ENCODE measurements at places on chromosomes 16 and 17.

DNA sequence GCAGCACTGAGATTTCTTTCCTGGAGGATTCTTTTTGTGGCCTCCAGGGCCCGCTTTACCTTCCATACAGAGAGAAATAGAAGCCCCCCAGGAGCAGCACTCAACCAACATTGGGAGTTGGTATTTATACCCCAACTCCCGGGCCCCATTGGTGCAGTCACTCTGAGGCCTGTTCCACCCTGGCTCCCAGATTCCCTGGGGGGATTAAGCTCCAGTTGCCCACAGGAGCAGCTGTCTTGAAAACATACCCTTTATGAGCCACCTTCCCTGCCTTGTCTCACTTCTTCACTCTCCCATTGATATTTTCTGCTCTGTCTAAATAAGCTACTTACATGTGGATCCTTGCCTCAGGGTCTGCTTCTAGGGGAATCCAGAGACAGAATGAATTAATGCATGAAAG lies 167.8 kb downstream of the KATNIP start:
- DNase-seq: no peak

GRCh38 chr16:23505180-23505665 lies 5.1 kb downstream of the GGA2 start:
- no peak for DNase-seq

DNA sequence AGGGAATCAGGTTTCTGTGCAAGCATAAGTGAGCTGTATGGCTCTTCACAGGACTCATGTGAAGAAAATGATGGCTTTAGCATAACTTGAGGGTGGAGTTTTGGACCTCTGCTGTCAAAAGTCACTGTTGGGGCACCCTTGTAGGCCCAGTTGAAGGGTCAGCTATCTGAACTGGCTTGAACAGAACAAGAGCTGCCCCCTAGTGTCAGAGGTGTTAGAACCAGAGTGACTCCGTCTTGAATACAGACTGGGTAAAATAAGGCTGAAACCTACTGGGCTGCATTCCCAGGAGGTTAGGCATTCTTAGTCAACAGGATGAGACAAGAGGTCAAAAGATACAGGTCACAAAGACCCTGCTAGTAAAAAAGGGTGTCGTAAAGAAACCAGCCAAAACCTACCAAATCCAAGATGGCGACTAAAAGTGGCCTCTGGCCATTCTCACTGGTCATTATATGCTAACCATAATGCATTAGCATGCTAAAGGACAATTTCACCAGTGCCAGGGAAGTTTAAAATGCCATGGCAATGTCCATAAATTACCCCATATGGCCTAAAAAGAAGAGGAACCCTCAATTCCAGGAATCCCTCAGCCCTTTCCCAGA lies 484.0 kb upstream of the ERCC4 start:
- DNase-seq: no peak

GRCh38 chr16:27333549-27333948 lies 19.8 kb downstream of the IL4R start:
- DNase-seq: no peak

DNA sequence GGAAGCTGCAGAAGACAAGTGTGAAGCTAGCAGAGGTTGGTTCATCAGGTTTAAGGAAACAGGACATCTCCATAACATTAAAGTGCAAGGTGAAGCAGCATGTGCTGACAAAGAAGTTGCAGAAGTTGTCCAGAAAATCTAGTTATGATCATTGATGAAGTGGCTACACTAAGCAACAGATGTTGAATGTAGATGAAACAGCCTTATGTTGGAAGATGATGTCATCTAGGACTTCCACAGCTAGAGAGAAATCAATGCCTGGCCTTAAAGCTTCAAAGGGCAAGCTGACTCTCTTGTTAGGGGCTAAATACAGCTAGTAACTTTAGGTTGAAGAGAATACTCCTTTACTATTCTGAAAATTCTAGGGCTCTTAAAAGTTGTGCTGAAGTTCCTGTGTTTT lies 340.2 kb upstream of the SOX9 start:
- DNase-seq: no peak

DNA sequence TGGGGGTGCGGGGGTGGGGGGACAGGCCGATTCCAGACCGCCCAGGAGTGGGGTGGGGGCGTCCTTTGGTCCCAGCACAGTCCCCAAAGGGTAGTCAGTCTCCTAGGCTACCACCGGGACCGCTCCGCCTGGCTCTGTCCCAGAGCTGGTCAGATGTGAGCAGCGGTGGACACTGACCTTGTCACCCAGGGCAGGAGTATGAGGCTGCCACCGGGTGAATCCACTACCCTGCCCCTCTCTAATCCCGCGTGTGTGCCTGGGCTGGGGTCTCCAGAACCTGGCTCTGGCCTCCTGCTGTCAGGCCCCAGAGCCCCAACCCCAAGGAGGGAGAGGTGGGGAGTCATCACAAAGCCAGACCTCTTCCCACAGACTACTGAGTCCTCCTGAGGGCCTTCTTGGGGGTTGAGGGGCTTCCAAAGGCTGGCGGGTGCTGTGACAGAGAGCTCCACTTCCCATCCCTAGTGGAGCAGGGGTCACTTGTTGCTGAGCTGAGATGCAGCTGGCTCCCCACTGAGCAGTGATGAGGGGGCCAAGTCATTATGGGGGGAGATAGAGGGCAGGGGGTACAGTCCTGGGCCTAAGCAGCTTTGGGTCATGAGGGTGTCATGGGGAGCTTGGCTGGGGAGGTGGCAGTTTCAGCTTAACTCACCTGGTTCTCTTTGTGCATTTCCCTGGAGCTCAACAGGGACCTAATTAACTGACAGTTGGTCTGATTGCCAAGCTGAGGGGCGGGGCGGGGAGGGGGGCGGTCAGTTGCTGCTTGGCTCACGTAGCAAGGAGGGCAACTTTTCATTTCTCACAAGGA lies 1.2 kb downstream of the PPP1R1B start:
- DNase-seq: no peak

All from left forelimb (tissue), 1 donor.